Neural crest cell (in vitro differentiated cells): ENCODE measurements at places on chromosomes 12 and 14.

GRCh38 chr12:74584483-74585062 lies 46.9 kb downstream of the ATXN7L3B start:
- no peaks in the 10 kb centered on the region for H3K36me3 ChIP-seq
- H3K27ac ChIP-seq: no peak overlapping the region
- DNase-seq: no peak
- H3K4me3 ChIP-seq: no peak overlapping the region

DNA sequence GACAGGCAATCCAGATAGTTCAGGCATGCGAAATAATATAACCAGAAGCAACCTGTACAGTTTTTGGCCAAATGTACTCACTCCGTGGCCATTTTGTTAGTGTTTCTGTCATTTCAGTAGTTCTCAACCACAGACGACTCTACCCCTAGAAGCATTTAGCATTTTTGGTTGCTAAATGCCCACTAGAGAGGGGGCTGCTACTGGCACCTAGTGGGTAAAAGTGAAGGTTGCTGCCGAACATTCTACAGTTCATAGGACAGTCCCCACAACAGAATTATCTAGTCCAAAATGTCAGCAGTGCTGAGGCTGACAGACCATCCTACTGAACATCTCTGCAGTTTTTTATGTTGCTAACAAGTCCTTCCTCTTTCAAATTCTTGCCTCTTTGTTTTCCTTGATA lies 107.4 kb downstream of the TSHR start:
- no peaks in the 10 kb centered on the region for H3K4me1 ChIP-seq
- no peak overlapping the region for H3K4me3 ChIP-seq
- H3K27ac ChIP-seq: no peak overlapping the region
- no peaks in the 10 kb centered on the region for H3K27me3 ChIP-seq
- H3K36me3 ChIP-seq: no peaks in the 10 kb centered on the region
- no peak for DNase-seq

GRCh38 chr12:26848156-26848825 lies 15.3 kb upstream of the ITPR2 start:
- no peaks in the 10 kb centered on the region for H3K36me3 ChIP-seq
- no peak overlapping the region for H3K27ac ChIP-seq
- H3K4me1 ChIP-seq: no peaks in the 10 kb centered on the region
- H3K4me3 ChIP-seq: no peak overlapping the region

DNA sequence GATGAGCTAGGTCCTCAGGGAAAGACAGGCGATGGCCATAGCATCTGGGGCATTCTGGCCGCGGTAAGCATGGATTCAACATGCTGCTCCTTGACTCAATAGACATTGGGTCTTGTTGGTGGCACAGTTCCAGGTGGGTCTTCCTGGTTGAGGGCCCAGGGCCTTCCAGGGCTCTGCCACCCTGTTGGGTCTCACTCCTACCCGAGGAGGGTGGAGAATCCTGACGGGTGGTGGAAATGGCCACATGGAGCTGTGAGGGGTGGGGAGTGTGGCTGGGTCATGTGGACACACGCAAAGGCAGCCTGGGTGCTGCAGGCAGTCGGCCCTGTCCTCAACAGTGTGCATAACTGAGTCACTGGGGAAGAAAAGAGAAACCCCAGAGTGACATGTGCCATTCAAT lies 148.1 kb downstream of the KIF26A start:
- no peak overlapping the region for H3K4me3 ChIP-seq
- no peak overlapping the region for H3K27ac ChIP-seq
- H3K36me3 ChIP-seq: no peaks in the 10 kb centered on the region
- H3K27me3 ChIP-seq: no peaks in the 10 kb centered on the region
- no peak for DNase-seq

GRCh38 chr14:22839159-22839779 lies 2.9 kb downstream of the MMP14 start:
- H3K27me3 ChIP-seq: peaks cover 33% of the 10 kb centered on the region
- H3K4me3 ChIP-seq: peak overlapping the region; percentile 90
- H3K4me1 ChIP-seq: peaks cover 31% of the 10 kb centered on the region
- no peak overlapping the region for H3K27ac ChIP-seq

DNA sequence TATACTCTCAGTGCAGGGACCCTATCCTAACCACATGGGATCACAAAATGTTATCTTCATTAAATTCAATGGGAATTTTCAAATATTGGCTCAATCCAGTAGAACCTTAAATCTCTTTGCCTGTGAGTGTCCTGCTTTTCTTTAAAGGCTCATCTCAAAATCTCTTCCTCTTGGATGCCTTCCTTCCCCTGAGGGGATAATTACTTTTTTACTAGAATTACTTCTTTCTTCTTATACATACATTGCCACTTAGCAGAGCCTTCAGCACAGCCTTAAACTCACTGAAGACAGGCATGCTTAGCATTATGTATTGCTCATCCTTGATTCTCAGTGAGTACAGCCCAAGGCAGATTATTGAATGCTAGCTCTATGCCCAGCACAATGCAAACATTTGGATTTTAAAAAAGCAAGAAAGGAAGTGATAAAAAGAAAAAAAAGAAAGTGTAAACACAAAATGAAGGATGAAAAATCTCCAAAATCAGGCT lies 1918.0 kb upstream of the FLRT2 start:
- H3K27ac ChIP-seq: no peak overlapping the region
- peaks cover 4% of the 10 kb centered on the region for H3K4me1 ChIP-seq
- no peak for DNase-seq
- H3K36me3 ChIP-seq: no peaks in the 10 kb centered on the region
- H3K27me3 ChIP-seq: no peaks in the 10 kb centered on the region

DNA sequence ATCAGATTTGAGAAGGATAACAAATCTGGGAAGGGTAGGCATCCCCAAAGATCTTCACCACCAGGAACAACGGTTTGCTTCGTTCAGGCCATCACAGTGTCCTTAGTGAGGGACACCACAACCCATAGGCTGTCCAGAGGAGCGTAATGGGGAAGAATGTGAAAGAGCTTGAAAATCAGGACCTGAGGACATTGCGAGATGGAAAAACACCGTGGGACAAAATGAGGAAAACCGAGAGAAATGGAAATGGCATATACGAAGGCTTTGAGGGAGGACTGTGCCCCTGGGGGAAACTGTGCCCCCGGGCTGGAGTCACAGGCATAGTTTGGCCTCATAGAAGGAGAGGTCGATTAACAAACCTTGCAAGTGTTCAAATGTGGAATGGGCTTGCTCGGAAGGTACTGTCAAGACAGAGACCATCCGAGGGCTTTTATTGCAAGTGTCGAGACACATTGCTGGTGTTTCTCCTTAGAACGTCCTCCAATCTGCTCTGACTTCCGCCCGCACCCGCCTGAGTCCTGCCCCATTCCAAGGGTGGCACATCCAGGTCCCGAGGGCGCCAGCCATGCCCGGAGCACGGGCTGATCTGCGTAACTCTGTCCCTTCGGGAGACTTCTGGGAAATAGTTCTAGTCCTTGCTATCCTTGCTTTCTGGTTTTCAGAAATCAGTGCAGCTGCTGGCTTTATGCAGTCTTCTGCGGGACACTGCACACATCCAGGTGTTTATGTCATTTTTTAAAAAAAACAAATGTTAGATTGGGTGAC lies 885 bp upstream of the PALS1 start:
- H3K27me3 ChIP-seq: peaks cover 32% of the 10 kb centered on the region
- H3K36me3 ChIP-seq: no peaks in the 10 kb centered on the region
- peak overlapping the region; percentile 97 for H3K4me3 ChIP-seq
- peak overlapping the region; percentile 89 for H3K27ac ChIP-seq
- peak; percentile 6 for DNase-seq

DNA sequence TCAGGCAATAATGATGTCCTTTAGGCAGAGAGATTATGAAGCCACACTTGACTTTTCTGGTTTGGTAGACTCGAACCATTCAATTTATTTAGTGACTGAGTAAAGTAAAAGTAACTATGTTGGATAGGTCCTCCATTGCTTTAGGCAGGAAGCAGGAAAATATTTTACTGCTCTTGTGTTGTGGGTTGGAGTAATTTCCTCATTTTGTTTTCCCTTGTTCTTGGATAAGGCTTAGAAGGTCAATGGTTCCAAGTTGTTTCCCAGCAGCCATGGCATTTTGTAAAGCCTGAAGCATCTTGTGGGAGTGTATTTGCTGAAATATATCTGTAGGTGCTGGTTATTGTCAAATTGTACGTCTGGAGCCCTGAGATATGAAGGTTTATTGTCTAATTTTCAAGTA lies 161.2 kb upstream of the SLC38A2 start:
- no peaks in the 10 kb centered on the region for H3K27me3 ChIP-seq
- no peaks in the 10 kb centered on the region for H3K4me1 ChIP-seq
- DNase-seq: no peak
- peaks cover under 1% of the 10 kb centered on the region for H3K36me3 ChIP-seq
- H3K4me3 ChIP-seq: no peak overlapping the region
- H3K27ac ChIP-seq: no peak overlapping the region

DNA sequence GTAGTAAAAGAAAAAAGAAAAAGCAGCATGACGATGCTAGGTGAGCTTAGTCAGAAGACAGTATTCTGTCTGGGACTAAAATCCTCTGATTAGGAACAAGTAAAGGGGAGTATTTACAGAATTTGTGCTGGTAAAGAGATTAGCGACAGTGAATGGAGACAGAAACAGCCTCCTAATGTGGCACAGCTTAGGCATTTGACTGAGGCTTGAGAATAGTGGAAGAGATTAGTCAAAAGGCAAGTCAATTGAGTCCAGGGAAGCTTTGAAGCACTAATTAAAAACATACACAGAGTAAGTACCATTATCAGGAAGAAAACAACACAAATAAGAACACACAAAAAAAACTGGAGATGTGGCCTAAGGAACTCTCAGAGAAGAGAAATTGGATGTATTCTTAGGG lies 131.9 kb upstream of the CLEC14A start:
- H3K27ac ChIP-seq: no peak overlapping the region
- no peak overlapping the region for H3K4me3 ChIP-seq
- peaks cover 3% of the 10 kb centered on the region for H3K27me3 ChIP-seq
- no peak for DNase-seq
- H3K36me3 ChIP-seq: no peaks in the 10 kb centered on the region

DNA sequence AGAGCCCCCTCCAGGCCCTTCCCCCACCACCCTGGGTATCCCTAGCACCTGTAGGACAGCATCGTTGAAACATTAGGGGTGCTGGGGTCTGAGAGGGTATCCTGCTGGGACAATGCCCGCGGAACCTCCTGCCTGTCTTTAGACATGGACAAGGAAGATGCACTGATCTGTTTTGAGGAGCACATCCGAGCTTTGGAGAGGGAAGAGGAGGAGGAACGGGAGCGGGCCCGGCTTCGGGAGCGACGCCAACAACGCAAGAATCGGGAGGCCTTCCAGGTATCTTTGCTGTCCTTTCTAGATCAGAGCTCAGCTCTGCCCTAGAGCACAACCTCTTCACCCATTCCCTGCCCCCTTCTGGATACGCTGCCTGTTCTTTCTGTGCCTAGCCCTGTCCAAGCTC lies 13.2 kb downstream of the PRPF40B start:
- peaks cover 37% of the 10 kb centered on the region for H3K4me1 ChIP-seq
- H3K4me3 ChIP-seq: peak overlapping the region; percentile 3
- no peaks in the 10 kb centered on the region for H3K27me3 ChIP-seq
- DNase-seq: no peak

- no peaks in the 10 kb centered on the region for H3K27me3 ChIP-seq
- H3K36me3 ChIP-seq: no peaks in the 10 kb centered on the region
- no peak overlapping the region for H3K4me3 ChIP-seq
- H3K27ac ChIP-seq: no peak overlapping the region
- DNase-seq: no peak
- peaks cover 17% of the 10 kb centered on the region for H3K4me1 ChIP-seq
Measured at GRCh38 chr12:97800561-97800960, 338.0 kb downstream of the RMST start.

DNA sequence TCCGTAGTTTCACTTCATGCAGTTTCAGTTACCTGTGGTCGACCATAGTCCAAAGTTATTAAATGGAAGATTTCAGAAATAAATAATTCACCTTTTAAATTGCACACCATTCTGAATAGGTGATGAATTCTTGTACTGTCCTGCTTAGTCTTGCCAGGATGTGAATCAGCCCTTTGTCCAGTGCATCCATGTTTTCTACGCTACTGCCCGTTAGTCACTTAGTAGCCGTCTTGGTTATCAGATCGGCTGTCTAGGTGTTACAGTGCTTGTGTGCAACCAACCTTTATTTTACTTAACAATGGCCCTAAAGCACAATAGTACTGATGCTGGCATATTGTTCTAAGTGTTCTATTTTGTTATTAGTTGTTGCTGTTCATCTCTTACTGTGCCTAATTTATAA lies 146.7 kb downstream of the ACSS3 start:
- H3K4me3 ChIP-seq: no peak overlapping the region
- H3K36me3 ChIP-seq: no peaks in the 10 kb centered on the region
- no peaks in the 10 kb centered on the region for H3K27me3 ChIP-seq

GRCh38 chr12:132366341-132366861 lies 37.0 kb upstream of the GALNT9 start:
- no peak overlapping the region for H3K27ac ChIP-seq
- peaks cover 5% of the 10 kb centered on the region for H3K4me1 ChIP-seq
- DNase-seq: peak; percentile 42
- H3K36me3 ChIP-seq: no peaks in the 10 kb centered on the region
- H3K4me3 ChIP-seq: no peak overlapping the region
- H3K27me3 ChIP-seq: peaks cover 45% of the 10 kb centered on the region

DNA sequence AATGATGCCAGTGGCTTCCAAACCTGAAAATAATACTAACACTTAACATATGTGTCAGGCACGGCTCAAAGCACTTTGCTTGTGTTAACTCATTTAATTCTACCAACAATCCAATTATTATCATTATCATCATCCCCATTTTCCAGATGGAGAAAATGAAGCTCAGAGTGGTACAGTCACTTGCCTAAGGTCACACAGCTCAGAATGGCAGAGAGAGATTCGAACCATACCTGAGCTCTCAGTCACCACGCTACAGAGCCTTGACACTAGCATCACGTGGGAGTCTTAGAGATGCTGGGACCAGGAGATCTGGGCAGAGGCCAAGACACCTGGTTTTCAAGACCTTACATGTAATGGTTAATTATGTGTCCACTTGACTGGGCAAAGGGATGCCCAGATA lies 34.2 kb downstream of the DHX37 start:
- no peak for DNase-seq
- no peak overlapping the region for H3K4me3 ChIP-seq
- no peaks in the 10 kb centered on the region for H3K4me1 ChIP-seq
- H3K27ac ChIP-seq: peak overlapping the region; percentile 37
- H3K27me3 ChIP-seq: no peaks in the 10 kb centered on the region
- H3K36me3 ChIP-seq: peaks cover 9% of the 10 kb centered on the region

DNA sequence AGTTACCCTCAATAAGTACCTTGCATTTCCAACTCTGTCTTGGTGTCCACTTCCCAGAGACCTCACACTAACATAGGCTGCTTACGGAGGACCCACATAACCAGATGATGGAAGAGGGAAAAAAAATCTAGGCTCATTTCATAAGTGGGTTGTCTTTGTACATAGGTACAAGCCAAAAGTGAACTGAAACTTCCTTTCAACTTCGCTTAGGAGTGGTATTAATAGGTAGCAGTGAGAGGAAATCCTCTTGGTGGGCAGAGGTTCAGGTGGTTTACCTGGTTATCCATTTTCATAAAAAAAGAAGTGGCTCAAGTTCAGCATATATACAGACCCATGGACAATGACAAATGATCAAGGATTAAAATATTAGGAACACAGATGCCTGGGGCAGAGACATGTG lies 35.8 kb upstream of the RNU6-7 start:
- DNase-seq: no peak
- H3K27me3 ChIP-seq: no peaks in the 10 kb centered on the region
- H3K27ac ChIP-seq: no peak overlapping the region
- H3K4me3 ChIP-seq: no peak overlapping the region
- H3K4me1 ChIP-seq: no peaks in the 10 kb centered on the region
